Adrenal gland (tissue), 19 donors: ENCODE measurements at places on chromosomes 5 and 9. TPM values are rescaled to one million over a fixed set of nuclear protein-coding genes. Genes with fewer than 3 reads are reported as not detected.

SERINC5 gene
- total RNA-seq, result 81.2 TPM

ADGRD2 gene
- not detected for total RNA-seq

HINT1 gene
- 167 TPM for total RNA-seq

DOCK8 gene
- 29.4 TPM for total RNA-seq

ADAMTSL1 gene
- total RNA-seq, result 29.0 TPM

IL17B gene
- total RNA-seq, result 1.6 TPM

DNA sequence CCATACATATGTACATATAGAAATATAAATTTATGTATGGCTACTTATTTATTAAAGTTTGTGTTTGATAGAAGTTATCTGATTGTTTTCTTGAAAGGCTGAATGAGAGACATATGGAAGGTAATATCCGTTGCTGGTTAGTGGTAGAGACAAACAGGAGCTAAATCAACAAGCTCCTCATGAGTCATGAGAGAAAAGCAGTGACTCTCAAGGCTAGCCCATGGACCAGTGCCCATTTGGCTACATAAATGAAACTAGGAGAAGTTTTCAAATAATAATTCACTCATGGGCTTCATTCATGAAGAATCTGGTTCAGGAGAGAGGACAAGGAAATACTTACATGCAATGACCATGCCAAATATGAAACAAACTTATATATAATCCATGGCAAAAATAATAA is 504.5 kb upstream of the ITGA1 start:
- H3K27me3 ChIP-seq, result no peaks in the 10 kb centered on the region
- H3K36me3 ChIP-seq, result no peaks in the 10 kb centered on the region
- no peak overlapping the region for H3K27ac ChIP-seq
- no peak overlapping the region for H3K4me3 ChIP-seq
- no peaks in the 10 kb centered on the region for H3K4me1 ChIP-seq
- peak; percentile 85 for DNase-seq

GRCh38 chr9:120369608-120370220 is 210.3 kb downstream of the CDK5RAP2 start:
- H3K36me3 ChIP-seq, result no peaks in the 10 kb centered on the region
- H3K4me3 ChIP-seq, result no peak overlapping the region
- no peaks in the 10 kb centered on the region for H3K4me1 ChIP-seq
- DNase-seq, result no peak
- no peaks in the 10 kb centered on the region for H3K27me3 ChIP-seq

- no peaks in the 10 kb centered on the region for H3K4me1 ChIP-seq
- H3K4me3 ChIP-seq, result no peak overlapping the region
- H3K36me3 ChIP-seq, result no peaks in the 10 kb centered on the region
- DNase-seq, result no peak
Observed at GRCh38 chr5:96173366-96173765, 211.7 kb upstream of the ELL2 start.

- H3K27me3 ChIP-seq, result no peaks in the 10 kb centered on the region
- H3K4me1 ChIP-seq, result peaks cover 5% of the 10 kb centered on the region
- no peaks in the 10 kb centered on the region for H3K36me3 ChIP-seq
- H3K27ac ChIP-seq, result no peak overlapping the region
- DNase-seq, result no peak
Observed at GRCh38 chr9:94741866-94742265, 15.4 kb downstream of the AOPEP start.

- DNase-seq, result no peak
- no peaks in the 10 kb centered on the region for H3K36me3 ChIP-seq
- no peak overlapping the region for H3K4me3 ChIP-seq
- H3K27ac ChIP-seq, result peak overlapping the region; percentile 98
- H3K4me1 ChIP-seq, result no peaks in the 10 kb centered on the region
- no peaks in the 10 kb centered on the region for H3K27me3 ChIP-seq
Observed at GRCh38 chr9:107636571-107637381, 147.2 kb upstream of the KLF4 start.

DNA sequence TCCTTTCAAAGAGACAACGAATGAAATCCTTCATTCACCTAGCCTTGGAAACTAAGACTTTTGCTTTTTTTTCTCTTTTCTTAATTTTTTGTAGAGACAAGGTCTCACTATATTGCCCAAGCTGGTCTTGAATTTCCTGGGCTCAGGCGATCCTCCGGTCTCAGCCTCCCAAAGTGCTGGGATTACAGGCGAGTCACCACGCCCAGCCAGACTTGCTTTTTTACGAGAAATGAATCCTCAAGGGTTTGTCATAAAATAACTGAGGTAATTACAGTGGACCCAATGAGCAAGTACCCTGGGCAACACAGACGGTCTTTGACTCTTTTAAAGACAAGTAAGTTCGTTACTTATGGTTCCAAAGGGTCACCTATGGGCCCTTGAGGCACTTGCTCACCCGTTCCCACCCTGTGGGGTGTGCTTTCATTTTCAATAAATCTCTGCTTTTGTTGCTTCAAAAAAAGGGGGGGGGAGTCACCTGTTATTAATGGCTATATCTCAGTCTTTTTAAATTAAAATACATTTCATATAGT is 70.4 kb downstream of the TRPM6 start:
- no peak overlapping the region for H3K4me3 ChIP-seq
- H3K36me3 ChIP-seq, result no peaks in the 10 kb centered on the region
- H3K4me1 ChIP-seq, result no peaks in the 10 kb centered on the region
- no peak overlapping the region for H3K27ac ChIP-seq
- H3K27me3 ChIP-seq, result no peaks in the 10 kb centered on the region

DNA sequence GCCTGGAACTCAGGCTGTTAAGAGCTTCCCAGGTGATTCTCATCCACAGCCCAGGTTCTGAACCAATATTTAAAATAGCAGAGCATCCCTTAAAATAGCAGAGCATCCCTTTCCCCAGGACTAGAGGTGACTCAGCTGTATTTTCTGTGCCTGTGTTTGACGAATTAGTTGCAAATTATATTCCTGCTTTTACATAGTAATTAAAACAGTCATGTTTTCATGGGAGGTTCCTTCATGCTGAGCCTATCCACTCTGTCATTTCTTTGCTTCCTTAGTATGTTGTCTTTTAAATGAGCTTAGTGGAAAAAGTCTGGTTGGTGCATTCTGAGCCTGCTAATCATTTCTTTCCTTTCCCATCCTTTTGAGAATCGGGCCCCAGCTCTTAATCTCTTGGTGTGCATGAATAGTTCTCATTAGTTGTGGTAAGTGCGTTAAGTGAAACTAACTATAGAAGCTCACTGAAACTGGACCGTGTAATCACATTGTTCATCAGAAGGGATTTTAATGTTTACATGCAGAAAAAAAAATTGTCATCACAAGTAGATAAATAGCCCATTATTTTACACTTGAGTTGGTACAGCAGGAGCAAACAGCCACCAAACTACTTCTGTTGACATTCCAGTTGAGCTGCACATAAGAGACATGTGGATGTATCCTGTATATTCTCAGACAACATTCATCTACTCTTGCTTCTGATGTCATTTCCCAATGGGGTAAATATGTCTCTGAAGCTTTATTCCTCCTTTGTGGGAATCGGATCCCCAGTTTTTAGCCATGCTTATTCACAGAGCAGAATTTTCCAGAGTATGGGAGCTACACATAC is 596.9 kb upstream of the WWC1 start:
- H3K27me3 ChIP-seq, result no peaks in the 10 kb centered on the region
- no peaks in the 10 kb centered on the region for H3K36me3 ChIP-seq
- no peak for DNase-seq
- H3K4me3 ChIP-seq, result no peak overlapping the region

DNA sequence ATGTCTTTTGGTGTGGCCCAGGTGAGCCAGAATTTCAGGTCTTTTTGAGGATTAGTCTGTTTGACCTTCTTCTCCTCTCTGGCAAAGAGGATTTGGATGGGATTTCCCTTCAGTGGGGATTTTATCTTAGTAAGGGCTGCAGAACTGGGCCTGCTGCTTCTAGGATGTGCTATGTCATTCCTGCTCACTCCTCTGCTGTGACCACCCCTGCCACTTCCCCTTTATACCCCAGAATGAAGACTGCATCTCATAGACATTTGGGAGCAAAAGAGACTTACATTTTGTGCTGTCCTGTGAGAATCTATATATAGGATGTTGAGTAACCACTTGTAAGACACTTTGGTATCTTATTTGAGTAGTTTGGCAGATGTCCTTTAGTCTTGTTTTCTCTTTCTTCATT is 76.2 kb downstream of the ARHGAP26 start:
- no peaks in the 10 kb centered on the region for H3K36me3 ChIP-seq
- DNase-seq, result peak; percentile 32
- H3K27me3 ChIP-seq, result no peaks in the 10 kb centered on the region
- H3K4me1 ChIP-seq, result peaks cover 32% of the 10 kb centered on the region
- peak overlapping the region; percentile 32 for H3K27ac ChIP-seq

DNA sequence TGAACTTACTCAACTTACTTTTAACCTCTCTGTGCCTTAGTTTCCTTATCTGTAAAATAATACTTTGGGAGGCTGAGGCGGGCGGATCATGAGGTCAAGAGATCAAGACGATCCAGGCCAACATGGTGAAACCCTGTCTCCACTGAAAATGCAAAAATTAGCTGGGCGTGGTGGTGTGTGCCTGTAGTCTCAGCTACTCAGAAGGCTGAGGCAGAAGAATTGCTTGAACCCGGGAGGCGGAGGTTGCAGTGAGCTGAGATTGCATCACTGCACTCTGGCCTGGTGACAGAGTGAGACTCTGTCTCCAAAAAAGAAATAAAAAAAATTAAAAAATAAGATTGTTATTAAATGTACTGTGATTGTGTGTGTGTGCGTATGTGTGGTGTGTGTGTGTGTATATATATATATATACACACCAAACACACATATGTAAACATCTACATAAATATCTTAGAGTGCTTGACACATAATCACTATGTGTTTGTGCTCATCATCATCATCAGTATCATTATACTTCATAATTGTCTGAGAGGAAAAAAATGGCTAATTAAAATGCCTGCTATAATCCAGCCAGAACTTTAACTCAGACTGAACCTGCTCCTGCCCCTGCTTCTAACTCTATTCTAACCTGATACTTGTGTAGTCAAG is 312.8 kb downstream of the FER start:
- no peaks in the 10 kb centered on the region for H3K36me3 ChIP-seq
- H3K4me3 ChIP-seq, result no peak overlapping the region
- H3K27ac ChIP-seq, result no peak overlapping the region

GRCh38 chr5:107020626-107021025 is 650.1 kb downstream of the EFNA5 start:
- H3K4me1 ChIP-seq, result no peaks in the 10 kb centered on the region
- no peak for DNase-seq
- H3K4me3 ChIP-seq, result no peak overlapping the region
- H3K27ac ChIP-seq, result no peak overlapping the region

- DNase-seq, result no peak
- H3K36me3 ChIP-seq, result no peaks in the 10 kb centered on the region
- H3K4me1 ChIP-seq, result peaks cover 22% of the 10 kb centered on the region
- H3K4me3 ChIP-seq, result no peak overlapping the region
- H3K27me3 ChIP-seq, result peaks cover 11% of the 10 kb centered on the region
Observed at GRCh38 chr5:157463621-157464518, 3.9 kb downstream of the NIPAL4 start.

- H3K36me3 ChIP-seq, result no peaks in the 10 kb centered on the region
- no peak for DNase-seq
- H3K27ac ChIP-seq, result no peak overlapping the region
- peaks cover 33% of the 10 kb centered on the region for H3K4me1 ChIP-seq
Observed at GRCh38 chr5:72821776-72822175, 5.3 kb downstream of the TNPO1 start.

DNA sequence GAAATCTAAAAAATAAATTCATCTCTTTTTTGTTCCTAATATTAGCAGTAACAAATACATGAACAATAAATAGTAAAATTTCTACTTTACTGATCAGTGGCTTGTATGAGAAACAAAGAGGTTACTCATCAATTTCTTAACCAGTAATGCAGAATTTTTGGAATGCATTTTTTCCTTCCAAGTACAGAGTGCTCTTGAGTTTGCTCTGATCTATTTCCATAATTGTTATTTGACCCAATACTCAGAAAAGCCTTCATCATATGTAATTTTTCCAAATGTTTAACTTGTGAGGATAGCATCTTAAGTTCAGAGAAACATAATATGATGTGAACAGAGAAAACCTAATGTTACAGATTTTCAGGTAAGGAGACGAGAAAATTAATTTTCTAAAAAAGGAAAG is 47.3 kb downstream of the FBN2 start:
- no peaks in the 10 kb centered on the region for H3K4me1 ChIP-seq
- H3K27me3 ChIP-seq, result no peaks in the 10 kb centered on the region
- no peak for DNase-seq
- H3K27ac ChIP-seq, result no peak overlapping the region
